Activated CD4-positive, alpha-beta T cell treated with anti-CD3 and anti-CD28 coated beads, Interleukin-10, Interleukin-2, amounts not matched to agents 100 ng/mL and 50 ng/mL, durations not matched to agents 16 hours and 8 hours (primary cell): ENCODE measurements at places on chromosomes 12 and 14.
A peak's percentile ranks its signal among the peaks of the same experiment; 100 is the strongest.

GRCh38 chr12:664075-664778 lies 982 bp upstream of the NINJ2 start:
- no peak for DNase-seq

DNA sequence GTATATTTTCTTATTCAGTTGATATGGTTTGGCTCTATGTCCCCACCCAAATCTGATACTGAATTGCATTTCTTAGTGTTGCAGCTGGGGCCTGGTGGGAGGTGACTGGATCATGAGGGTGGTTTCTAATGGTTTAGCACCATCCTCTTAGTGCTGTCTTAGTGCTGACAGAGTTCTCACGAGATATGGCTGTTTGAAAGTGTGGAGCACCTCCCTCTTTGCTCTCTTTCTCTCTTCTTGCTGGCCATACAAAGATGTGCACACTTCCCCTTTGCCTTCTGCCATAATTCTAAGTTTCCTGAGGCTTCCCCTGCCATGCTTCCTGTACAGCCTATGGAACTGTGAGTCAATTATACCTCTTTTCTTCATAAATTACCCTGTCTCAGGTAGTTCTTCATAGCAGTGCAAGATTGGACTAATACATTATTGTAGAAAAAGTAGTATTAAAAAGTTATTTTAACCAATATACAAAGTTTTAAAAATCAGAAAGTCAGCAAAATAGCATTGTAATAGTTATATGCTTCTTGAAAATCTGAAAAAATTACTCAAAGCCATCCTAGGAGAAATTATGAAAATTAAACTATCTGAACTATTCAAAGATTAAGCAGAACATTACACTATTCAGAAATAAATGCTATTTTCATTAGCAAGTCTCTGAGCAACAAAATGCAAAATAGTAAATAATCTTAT lies 84.1 kb downstream of the PPP1R12A start:
- DNase-seq: no peak

GRCh38 chr12:115109863-115110262 lies 425.9 kb upstream of the TBX3 start:
- no peak for DNase-seq

- peak; percentile 74 for DNase-seq
These were observed 70.0 kb downstream of the KIF21A start for GRCh38 chr12:39372929-39373328.

- DNase-seq: peak; percentile 74
These were observed 198.2 kb downstream of the TSPAN9 start for GRCh38 chr12:3275171-3276041.

DNA sequence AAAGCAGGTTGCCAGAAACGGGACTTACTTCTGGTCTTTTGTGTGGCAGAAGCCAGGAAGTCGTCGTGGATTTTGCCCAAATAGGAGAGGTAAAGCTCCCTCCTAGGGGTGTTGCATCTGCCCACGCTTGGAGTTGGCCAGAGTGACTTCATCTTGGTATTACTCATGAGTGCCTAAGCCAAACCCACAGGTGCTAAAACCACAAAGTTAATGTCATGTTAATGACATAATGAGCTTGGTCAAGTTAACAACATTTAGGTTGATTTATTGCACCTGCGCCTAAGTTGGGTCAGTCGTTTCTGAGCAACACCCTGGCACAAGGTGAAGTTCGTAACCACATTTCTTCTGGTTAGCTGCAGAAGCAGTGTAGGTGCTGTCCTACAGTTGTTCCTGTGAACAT lies 225.2 kb downstream of the FUT8 start:
- peak; percentile 87 for DNase-seq

DNA sequence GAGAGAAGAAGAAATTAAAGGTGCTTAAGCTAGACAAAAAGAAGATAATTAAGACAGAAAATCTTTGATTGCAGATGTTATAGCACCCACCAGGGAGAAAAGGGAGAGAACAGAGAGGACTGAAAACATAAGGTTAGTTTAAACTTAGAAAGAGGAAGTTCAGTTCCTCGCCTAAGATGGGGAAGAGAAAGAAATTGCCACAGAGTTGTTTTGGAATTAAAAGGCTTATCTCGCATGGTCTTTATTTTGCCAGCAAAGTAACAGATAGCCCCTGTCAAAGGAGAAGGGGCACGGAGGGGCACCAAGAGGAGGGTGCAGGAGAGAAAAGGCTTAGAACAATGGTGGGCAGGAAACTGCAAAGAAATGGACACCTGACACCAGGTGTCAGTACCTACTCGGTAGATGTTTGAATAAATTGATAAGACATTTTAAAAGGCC lies 17.8 kb upstream of the OXA1L start:
- no peak for DNase-seq

DNA sequence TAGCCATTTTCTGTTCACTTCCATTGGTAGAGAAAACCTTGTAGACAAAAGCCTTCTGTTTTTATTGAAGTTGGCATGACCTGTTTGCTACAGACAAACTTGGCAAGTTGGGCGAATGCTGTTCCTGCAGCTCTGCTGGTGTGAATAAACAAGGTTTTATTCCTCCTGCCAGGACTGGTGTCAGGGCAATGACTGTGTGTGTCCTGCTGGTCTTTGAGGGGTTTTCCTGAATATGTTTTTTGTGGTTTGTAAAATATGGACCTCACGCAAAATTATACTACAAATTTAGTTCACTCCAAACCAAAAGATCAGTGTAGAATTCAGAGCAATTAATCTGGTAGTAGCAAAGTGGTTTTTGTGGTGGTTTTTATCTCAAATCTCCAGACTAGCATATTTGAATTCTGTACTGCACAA lies 140.8 kb downstream of the ERC1 start:
- no peak for DNase-seq

DNA sequence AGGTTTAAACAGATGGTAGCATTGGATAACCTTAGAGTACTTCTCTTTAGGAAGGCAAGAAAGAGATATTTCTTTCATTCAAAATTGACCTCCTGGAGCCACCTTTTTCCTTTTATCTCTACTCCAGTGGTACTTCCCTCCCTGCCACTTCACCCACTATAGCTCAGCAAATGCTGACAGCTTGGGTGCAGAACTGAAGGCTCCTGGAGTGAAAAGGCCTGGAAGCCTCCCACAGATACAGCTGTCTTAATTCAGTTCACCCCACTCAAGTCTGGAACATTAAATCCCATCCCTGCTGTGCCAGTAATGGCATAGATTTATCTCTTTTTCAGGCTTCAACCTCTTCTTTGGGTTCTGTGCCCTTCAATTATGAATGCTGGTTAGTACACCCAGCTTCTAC lies 140.3 kb downstream of the NEDD1 start:
- no peak for DNase-seq

DNA sequence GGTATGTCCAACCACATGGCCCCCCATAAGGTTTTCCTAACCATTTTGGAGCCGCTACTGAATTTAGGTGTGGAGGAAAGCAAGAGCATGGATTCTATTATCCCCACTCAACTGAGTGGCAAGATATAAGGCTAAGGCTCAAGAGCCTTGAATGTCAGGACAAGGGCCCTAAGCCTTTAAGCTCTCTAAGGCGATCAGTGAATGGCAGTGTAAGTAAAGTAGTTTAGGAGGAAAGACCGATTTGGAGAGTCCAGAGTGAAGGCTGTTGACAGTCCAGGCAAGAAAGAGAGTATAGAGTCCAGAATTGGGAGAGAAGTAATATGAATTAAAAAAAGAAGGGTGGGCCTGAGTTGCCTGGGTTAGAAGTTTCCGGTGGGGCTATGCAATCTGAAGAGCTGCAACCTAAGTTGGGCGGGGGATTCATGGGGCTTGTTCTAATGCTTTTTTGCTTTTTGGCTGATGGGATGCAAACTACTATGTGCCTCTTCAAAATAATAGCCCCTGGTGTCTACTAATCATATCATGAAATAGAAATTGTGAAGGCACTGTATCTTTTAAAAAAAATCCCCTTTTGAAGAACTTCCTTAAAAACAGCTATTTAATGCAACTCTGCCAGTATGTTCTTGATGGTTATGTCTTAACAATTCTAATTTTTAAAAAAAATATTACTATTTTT lies at the start of gene SPIC:
TSS of gene SPIC (plus strand) at position 626 of the 676 bp plus-strand sequence. CDS start 1,569 bp downstream, outside the sequence.
- DNase-seq: no peak

GRCh38 chr14:34110531-34110930 lies 159.7 kb upstream of the EGLN3 start:
- DNase-seq: no peak

GRCh38 chr12:106030210-106031071 lies 108.3 kb downstream of the NUAK1 start:
- no peak for DNase-seq

DNA sequence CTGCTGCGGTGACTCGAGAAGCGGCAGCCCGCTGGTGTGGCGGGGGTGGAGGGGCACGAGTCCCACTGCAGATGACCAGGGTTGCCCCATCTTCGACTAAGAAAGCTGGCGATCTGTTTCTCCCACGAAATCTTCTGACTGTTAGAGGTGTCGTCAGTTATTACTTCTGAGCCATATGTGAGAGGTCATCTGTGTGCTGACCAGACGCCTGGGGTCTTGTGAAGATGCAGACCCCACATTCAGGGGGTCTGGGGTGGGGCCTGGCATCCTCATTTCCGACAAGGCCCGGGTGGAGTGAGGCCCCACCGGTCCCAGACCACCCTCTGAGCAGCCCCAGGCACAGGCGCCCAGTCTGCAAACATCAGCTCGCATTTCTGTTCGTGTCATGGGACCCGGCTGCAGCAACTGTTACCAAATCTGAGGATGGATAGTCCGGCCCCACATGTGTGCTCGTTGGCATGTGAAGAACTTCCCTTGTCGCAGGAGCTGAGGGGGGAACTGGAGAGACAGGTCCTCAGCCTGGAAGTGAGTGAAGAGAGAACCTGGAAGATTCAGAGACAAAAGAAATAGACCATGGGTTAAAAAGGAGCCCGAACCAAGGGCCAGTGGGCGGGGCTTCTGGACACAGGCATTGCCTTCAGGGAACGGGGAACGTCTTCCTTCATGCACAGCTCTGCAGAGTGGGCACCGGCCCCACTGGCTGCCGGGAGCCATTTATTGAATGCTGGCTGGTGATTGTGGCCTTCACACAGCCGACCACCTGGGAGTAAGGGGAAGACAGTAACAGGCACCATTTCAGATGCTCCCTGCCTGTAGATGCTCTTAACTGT lies 135.2 kb downstream of the ADGRD1 start:
- DNase-seq: no peak

DNA sequence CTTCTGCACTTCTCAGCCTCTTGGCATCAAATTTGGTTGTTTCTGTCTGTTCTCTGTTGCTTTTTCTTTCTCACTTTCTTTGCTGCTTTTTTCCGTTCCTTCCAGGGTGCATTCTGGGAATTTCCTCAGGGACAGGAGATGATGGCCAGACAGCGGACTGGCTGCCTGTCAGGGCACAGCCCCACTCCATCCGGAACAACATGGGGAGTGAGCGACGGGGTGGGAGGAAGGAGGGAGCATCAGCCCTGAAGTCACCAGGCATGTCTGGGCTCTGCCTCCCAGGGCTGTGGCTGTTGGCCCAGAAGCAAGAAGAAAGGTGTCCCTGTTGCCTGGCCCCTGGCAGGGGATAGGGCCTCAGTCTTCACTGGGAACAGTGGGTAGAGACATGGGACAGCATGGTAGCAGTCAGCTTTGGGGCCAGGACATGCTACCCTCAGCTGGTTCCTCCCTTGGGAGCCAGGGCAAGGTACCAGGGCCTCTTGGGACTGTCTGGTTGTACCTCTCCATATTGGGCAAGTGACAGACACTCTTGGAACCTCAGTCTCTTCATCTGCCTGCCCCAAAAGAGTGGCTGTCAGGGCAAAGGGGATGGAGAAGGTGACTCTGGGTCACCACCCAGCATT lies 8.6 kb downstream of the PGF start:
- no peak for DNase-seq

GRCh38 chr14:55645145-55645544 lies 65.1 kb downstream of the KTN1 start:
- no peak for DNase-seq

DNA sequence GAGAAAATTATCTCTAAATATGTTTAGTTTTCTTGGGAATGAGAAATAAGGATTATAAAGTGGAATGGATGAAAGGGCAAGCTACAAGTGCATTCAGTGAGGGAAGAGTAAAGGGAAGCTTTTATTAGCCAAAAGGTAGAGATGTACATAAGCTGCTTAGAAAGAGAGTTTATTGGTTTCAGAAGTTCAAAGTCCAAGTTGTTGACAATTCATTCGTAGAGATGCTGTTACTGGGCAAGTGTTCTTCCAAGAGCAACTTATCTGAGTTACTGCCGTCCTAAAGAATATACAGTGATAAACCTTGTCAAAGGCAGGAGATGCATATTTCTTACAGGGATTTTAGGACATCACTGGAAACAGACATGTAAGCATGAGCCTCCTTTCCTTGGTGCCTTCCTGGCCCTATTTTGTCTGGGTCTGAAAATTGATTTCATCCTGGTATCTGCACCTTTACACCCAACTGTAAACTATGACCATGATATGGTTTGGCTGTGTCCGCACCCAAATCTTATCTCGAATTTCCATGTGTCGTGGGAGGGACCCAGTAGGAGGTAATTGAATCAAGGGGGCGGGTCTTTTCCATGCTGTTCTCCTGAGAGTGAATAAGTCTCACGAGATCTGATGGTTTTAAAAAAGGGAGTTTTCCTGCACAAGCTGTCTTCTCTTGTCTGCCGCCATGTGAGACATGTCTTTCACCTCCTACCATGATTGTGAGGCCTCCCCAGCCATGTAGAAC lies 46.8 kb downstream of the TRMT5 start:
- DNase-seq: no peak

- no peak for DNase-seq
These were observed 216.6 kb downstream of the PTPRO start for GRCh38 chr12:15538881-15539280.

GRCh38 chr12:131047789-131048610 lies 94.3 kb downstream of the ADGRD1 start:
- no peak for DNase-seq

DNA sequence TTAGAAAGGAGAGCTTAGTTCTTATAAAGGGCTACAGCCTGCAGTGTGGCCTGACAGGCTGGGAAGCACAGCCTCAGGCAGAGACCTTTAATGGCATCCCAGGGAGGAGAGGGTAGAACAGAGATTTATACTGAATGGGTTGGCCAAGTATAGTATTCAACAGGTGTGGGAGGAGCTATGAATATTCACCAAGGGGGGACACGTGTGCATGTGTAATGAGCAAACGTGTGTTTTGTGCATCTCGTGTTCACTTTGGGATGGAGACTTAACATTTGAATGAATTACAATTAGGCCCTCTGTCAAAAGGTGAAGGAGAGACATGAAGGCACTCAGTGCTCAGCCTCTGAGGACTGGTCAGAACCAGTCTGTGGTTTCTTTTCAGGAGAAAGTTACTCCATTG lies 5.2 kb downstream of the TDP1 start:
- no peak for DNase-seq

DNA sequence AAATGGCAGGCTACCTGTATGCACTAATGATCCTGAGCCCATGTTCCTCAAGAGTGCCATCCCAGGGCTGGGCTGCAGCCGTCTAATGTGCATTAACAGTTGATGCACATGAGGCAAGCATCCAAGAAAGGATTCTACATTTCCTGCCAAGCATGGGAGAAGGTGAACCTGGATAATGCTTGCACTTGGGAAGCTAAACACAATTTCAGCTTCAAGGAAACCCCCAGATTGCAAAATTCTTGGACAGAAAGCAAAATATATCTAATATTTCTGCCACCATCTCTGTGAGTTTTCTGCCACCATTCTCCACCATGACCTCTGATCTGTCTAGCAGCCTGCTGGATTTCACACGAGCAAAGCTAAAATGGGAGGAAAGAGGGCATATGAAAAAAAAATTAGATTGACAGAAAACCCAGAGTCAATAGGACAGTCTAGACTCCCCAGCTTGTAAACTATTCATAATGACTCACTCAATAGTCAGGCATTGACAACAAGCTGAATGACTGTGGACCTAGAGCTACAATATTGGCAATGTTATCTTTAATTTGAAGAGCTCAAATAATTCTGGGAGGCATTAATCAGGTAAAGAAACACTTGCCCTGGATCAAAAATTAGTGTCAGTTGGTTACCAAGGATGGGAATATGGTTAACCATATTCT lies 91.9 kb upstream of the BCL2L14 start:
- DNase-seq: peak; percentile 53
